ENCODE measurements at places on chromosomes 6 and 20.

DNA sequence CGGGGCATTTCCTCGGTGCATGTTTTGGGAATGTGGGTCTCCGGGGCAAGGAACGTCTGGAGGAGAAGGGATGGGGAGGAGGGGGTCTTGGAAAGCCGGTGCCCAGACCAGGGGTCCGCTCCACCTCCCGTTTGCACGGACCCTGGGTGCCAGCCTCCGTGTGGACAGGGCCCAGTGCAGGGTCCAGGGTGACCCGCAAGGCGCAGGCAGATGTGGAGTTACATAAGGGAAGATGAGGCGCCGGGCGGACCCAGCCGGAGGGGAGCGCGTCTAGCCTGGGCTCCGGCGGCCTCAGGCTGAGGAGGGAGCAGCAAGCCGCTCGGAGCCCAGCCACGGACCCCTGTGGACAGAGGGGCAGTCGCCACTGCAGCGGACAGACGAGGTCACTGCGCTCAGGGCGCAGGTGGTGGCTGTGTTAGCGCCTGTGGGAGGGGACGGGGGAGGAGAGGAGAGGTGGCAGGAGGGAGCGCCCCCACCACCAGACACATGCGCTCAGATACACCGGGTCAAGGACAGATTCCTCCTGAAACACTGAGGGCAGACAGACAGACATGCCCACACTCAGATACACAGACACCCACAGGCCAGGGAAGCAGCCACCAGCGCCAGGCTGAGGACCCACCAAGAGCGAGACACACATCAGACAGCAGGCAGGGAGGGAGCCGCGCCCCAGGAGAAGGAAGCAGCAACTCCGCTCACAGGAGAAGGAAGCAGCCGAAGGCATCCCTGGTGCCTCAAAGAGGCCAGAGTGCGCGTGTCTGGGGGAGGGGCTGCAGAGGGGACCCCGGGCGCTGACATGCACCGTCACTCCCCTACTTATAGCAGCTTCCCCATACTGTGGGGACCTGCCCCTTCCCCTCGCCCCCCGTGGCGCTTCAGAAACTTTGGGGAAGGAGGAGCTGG, 839 bp upstream of the HRH3 start:
- no peak for DNase-seq

GRCh38 chr6:21955053-21955595, 341.7 kb downstream of the PRL start:
- no peak for DNase-seq

GRCh38 chr6:39287601-39288000, 26.6 kb downstream of the KCNK17 start:
- no peak for DNase-seq

GRCh38 chr6:21596949-21597682, 3.6 kb downstream of the SOX4 start:
- DNase-seq = no peak

DNA sequence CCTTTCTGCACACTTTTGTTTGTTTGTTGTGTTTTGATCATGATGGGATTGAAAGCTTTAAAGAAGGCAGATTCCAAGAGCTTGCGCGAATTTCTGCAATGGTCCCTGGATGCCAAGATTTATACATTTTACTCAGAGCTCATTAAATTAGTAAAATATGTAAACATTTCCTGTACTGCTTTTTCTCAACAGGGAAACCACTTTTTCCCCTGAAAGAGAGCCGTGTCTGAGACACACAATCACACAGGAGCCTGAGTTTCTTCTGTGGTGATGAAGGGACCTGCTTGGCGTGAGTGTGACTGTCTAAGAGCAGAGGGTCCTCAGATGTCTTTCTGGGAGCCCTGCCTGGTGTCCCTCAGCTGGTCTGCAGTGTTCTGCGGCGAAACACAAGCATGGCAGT, 12.1 kb upstream of the TAGAP start:
- DNase-seq = no peak

DNA sequence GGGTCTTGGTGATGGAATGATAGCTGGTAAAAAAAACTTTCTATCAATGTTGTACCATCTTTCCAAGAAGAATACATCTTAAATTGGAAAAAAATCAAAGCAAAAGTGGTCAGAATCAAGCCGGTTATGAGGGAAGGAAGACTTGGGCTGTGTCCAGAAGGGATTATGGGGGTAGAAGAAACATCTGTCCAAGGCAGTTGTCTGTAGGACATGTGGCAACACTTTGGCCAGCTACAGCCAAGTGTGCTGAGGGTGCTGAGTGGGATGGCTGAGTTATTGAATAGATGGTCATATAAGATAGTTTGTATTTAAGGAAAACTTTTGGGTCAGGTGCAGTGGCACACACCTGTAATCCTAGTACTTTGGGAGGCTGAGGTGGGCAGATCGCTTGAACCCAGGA, 38.4 kb downstream of the INSM1 start:
- DNase-seq = no peak

DNA sequence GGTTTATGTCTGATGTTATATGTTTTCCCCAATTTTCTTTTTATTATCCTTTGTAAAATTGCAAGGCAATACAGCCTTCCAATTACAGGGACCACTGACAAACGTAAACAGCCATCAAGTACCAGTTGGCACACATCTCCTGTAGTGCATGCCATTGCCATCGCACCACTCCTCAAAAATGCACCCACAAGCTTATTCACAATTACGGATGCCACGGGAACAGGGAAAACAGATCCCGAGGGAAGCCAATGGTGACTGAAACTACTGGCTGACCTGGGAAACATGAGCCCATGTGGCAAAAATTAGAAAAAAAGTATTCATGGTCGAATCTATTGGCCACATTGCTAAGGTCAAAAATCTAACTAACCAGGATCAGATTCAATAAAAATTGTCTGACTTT, 395.2 kb downstream of the PAX1 start:
- DNase-seq = no peak

GRCh38 chr20:55947701-55948100, 57.6 kb downstream of the CBLN4 start:
- no peak for DNase-seq

DNA sequence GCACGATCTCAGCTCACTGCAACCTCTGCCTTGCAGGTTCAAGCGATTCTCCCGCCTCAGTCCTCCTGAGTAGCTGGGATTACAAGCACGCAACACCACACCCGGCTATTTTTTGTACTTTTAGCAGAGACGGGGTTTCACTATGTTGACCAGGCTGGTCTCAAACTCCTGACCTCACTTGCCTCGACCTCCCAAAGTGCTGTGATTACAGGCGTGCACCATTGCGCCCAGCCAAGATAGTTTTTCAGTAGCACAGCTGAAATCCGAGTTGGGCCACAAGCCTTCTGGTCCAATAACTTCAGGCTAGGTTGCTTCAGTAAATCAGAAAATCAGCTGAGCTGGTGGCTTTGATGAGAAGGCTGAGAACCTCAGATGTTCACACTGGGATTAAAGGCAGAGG, 65.7 kb downstream of the TRAM2 start:
- no peak for DNase-seq

- DNase-seq = no peak
Measured at GRCh38 chr6:169539176-169539897, 162.5 kb downstream of the WDR27 start.

GRCh38 chr6:22318404-22318803, 21.6 kb upstream of the PRL start:
- DNase-seq = no peak

GRCh38 chr20:46276531-46276930, 31.8 kb downstream of the CDH22 start:
- DNase-seq = no peak

DNA sequence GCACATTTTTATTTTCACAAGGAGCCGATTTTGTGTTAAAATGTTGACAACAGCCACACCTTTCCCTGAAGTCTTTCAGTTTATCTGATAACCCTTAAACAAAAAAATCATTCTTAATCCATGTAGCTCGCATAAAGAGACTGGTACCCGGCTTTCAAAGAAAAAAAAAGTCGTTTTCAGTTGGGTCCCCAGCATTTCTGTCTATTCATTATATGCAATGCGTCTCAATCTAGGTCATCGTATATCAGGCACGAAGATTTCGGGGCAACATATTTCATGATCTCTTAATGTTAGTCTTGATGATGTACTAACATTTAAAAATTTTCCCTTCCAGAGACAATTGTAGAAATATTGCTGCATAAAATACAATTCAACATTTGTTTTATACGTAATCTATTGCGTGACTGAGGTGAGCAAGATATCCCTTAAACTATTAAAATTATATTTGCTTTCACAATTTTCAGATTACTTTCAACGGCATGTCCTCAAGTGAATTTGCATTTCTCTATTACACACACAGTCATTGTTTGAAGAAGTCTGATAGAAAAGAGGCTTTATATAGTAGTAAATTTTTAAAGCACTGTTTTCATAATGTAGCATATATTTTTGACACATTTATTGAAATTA, 2.9 kb upstream of the TUBB2B start:
- no peak for DNase-seq

DNA sequence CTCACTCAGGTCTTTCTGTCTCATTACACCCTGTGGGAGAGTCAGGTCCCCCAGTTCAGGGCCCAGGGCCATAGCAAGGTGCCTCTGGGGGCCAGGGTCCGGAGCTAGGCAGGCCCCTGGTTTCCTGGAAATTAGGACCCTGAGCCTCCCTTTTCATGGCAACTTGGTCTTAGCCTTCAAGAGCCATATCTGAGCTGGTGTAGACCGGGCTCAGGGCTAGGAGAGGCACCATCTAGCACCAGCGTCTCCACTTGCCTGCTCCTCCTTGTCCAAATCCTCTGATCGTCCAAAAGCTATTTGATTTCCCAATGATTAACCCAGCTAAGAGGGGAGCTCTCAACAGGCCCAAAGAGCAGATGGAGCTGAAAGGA, 5.6 kb downstream of the MDFI start:
- DNase-seq = no peak

DNA sequence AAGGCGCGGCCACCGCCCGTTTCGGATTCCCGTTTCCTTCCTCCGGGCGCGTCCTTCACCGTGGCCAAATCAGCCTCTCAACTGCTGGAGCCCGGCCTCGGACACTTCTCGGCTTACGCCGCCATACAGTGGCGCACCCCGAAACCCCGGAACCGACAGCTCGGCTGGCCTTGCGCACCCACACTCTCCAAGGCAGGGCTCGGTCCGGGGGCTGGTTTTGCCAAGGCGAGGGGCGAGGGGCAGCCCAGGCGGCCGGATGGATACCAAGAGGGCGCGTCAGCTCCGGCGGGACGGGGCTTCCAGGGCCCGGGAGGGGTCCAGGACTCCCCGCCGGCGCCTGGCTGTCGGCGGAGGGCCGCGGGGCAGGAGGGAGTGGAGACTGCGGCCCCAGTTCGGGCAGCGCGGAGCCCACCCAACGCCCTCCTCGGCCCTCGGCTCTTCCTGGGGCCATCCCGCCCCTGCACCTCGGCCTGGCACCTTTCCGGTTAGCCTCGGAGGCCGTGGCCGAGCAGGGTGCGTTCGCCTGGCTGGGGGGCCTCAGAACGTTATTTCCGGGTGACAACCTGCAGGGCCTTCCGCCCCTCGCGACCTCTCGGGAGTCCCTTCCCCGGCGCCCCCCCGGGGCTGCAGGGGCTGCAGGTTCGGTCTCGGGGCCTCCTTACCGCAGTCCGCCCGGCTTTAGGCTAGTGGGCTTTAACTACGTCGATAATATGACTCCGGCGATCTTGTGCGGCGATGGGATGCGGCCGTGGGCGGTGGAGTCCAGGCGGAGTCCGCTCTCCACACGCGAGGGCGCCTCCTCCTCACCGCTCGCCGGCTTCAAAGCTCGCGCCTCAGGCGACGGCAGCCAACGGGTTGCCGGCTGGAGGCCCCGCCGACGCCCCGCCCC, 697 bp upstream of the CEP43 start:
- no peak for DNase-seq

- DNase-seq = no peak
Measured at GRCh38 chr6:50925548-50925947, 106.9 kb downstream of the TFAP2B start.

- no peak for DNase-seq
Measured at GRCh38 chr6:5121479-5121878, 36.3 kb downstream of the PPP1R3G start.

DNA sequence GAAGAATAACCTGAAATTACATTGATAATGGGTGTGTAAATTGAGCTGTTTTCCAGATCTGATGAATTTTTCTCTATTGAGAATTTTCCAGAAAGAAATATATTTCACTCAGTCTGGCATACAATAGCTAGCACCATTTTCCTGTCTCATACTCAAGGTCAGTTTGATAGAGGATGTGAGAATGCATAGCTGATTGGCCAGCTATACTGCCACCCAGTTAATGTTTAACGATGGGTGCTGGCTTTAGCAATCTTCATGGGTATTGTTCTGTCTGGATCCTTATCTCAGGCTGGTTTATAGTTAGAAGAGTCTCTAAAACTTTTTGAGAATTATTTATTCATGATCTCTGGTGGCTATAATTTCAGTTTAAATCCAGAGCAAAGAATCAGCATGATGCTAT, 147.4 kb downstream of the HDGFL1 start:
- DNase-seq = no peak

GRCh38 chr6:17813542-17813941, 106.8 kb upstream of the NUP153 start:
- DNase-seq = no peak

DNA sequence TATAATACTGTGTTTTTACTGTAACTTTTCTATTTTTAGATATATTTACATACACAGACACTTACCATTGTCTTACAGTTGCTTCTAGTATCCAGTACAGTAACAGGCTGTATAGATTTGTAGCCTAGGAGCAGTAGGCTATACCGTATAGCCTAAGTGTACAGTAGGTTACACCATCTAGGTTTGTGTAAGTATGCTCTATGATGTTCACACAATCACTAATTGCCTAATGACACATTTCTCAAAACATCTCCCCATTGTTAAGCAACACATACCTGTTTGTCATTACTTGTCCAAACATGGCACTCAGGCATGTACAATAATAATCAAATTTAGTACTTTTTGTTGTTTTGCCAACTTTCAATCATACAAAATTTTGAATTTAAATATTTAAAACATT, 757.3 kb downstream of the DOK5 start:
- DNase-seq = no peak

- no peak for DNase-seq
Measured at GRCh38 chr20:24657196-24657595, 187.8 kb downstream of the SYNDIG1 start.

DNA sequence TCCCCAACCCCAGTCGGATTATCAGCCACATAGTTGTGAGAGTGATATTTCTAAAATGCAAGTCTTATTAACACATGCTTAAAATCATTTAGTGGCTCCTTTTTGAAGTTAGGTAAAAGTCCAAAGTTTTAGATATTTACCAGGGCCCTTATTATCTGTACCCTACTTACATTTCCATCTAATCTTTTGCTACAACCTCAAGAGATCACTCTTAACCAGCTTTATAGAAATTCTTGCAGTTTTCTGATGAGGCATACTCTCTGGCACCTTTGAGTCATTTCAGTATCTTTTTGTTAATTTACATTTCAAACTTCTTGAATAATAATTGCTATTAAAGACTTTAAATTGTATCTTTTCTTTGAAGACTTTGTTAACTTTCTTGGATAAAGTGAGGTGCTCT, 453.3 kb downstream of the RFPL4B start:
- no peak for DNase-seq

Measured in hypothalamus (tissue), 51 donors.